ENCODE measurements at places on chromosomes 4 and X. TPM values are rescaled to one million over a fixed set of nuclear protein-coding genes. Genes with fewer than 3 reads are reported as not detected.

GRCh38 chr4:22170353-22170752 lies 221.8 kb upstream of the KCNIP4 start:
- DNase-seq, result no peak

DNA sequence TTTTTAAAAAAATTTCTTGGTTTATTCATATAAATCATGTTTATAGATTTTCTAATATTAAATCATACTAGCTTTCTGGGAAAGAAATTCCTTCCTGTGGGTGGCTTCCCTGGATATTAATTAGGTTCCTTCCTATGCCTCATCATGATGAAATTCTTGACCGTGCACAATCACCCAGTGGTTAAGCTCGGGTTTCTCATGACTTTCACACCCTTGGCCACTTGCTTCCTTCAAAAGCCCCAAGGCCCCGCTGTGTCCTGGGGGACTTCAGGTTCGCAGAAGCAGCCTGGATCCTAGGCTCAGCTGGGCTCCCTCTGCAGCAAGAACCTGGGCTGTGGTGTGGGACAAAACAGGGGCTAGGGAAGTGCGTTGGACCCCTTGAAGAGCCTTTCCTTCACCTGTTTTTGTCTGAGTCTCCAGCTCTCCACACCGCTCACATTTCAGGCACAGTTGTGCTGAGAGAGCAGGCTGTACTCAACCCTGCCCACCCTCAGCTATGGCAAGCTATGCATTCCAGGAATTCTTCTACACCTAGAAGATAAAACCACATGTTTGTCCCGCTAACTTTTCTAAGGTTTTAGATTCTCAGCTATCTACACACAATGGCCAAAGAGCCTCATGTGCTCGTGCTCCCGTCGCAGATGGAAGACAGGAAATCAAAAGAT lies 48.9 kb upstream of the TMSB15B start:
- no peak for DNase-seq

DNA sequence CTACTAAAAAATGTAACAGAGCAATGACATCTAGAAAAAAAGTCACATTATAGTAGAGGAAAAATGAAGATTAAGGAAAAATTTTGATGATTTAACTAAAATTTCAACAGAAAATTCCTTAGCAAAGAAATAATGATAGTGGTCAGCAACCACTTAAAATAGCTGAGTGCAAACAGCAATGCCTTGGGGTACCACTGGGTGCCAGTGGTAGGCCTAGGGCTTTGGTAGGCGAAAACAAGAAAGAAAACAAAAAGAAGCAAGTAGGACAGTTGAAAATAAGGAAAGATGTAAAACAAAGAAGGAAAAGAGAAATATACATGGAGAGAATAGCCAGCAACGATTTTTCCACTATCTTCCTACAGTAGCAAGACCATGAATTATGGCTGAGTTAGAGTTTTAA lies 313.5 kb upstream of the IRS4 start:
- no peak for DNase-seq

DNA sequence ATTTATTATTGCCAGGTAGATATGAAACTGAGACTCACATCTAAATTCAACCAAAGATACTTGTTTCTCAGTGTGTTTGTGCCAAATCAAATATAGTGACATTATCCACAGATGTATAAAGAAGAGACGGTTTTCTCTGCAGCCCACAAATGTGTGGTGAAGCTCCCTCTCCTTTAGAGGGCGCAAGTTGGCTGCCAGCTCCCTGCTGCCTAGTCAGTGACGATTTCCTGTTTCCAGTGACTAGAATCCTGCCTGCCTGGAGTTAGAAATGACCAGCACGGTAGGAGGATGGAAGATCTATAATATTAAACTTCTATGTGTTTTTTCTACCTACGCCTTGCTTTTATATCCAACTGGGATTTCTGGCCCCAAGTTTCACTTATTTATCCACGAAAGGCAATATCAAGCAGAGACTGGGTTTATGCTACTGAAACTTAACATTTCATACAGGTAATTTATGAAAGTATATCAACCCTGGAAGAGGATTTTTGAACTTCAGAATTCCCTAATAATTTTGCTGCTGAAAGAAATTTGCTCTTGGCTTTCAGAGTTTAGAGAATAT lies 1793.7 kb upstream of the TENM3 start:
- no peak for DNase-seq

- DNase-seq, result peak; percentile 12
Measured at GRCh38 chrX:38335382-38335781, 8.1 kb upstream of the RPGR start.

DNA sequence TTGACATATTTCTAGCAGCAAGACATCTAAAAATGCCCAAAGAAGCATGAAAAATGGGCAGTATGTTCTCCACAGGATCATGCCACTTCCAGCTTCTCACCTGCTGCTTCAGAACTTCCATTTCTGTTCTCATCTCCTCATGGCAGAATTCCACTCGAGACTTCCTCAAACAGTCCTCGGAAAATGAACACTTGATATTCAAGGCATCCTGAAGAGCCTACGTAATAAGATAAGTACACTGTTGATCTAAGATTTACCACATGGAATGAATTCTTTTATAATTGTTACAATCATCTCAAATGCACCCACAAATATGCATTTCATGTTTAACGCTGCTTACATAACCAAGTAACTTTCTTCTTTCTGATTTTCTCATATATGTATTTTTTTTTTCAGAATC lies 14.1 kb downstream of the TNIP3 start:
- DNase-seq, result no peak

ADH1A gene
- not detected for total RNA-seq

TMEM31 gene
- not detected for total RNA-seq

CFAP299 gene
- not detected for total RNA-seq

TBC1D9 gene
- 66.7 TPM for total RNA-seq

MAGED2 gene
- total RNA-seq, result 164 TPM

Data from lung microvascular endothelial cell (primary cell).